ENCODE measurements at places on chromosomes 12 and 14.

DNA sequence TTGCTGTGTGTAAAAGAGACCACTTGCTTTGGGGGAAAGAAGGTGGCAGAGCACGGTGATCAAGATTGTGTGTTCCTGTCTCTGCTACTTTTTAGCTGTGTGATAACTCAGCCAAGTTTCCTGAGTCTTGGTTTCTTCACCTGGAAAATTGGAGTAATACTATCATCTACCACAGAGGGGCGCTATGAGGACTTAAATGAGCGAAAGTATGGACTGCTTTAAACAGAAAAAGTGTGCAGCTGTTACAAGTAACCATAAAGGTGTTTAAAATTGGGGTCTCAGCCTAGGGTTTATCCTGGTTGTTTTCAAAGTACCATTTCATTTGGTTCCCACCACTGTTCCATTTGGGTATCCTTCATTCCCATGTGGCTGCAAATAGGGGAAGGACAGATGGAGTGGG, 65.9 kb upstream of the WSCD2 start:
- DNase-seq = no peak

GRCh38 chr14:53149668-53150316, 3.3 kb downstream of the DDHD1 start:
- no peak for DNase-seq

DNA sequence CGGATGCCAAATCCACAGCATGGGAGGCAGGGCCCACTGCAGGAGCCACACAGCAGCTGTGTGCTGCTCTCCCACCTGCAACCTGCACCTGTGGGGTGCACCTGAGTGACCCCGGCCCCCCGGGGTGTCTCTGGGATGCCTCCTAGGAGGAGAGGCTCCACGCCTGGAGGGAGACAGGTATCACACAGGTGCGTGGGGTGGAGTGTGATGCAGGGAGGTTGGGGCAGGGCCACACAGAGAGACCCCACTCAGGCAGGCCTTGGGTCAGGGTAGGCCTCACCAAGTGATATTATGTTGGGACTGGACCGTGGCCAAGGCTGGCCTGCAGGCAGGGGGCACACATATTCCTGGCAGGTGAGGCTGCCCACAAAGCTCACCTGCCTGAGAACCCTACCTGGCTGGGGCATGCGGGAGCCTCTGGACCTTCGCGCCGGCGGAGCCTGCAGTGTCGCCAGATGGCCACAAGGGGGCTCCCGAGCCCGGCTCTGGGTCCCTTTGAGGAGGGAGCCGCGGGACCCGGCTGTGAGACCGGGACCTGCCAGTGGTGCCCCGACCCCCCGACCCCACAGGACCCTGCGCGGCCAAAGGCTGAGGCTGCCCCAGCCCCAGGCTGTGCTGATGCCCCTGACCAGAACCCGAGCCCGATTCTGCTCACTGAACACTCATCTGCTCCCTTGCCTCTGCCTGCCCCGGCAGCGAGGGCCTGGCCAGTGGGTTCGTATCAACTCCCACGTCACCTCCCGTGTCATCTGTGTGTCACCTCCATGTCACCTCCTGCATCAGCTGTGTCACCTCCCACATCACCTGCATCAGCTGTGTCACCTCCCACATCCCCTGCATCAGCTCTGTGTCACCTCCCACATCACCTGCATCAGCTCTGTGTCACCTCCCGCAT, 11.4 kb downstream of the TMEM121 start:
- peak; percentile 52 for DNase-seq

GRCh38 chr14:88243946-88244345, 79.1 kb downstream of the KCNK10 start:
- no peak for DNase-seq

DNA sequence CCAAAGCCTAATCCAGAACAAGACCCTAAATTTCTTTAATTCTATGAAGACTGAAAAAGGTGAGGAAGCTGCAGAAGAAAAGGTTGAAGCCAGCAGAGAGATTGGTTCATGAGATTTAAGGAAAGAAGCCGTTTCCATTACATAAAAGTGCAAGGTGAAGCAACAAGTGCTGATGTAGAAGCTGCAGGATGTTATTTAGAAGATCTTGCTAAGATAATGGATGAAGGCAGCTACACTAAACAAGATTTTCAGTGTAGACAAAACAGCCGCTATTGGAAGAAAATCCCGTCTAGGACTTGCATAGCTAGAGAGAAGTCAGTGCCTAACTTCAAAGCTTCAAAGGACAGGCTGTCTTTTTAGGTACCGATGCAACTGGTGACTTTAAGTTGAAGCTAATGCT, 65.4 kb upstream of the AMIGO2 start:
- no peak for DNase-seq

- DNase-seq = no peak
These were observed 2.1 kb downstream of the PLXNC1 start for GRCh38 chr12:94150240-94151121.

- DNase-seq = peak; percentile 67
These were observed 48.7 kb downstream of the SCARB1 start for GRCh38 chr12:124814741-124815613.

- DNase-seq = no peak
These were observed 337.7 kb downstream of the IPO8 start for GRCh38 chr12:30357766-30358490.

DNA sequence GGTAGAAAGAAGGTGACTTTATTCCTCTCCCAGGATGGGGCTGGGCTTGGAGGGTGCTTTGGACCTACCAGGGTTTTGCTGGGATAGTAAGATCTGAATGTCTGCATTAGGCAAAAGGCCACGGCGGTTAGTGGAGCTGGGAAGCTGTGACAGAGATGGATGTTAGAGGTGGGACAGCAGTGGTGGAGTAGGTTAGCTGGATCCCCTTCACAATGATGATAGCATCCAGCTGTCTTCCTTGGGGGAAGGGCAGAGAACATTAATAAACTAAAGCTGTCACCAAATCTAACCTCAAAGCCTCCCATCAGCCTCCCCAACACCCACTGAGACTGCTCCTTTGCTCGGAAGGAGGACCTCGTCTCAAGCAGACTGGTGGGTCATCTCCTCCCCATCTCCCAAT, 104.8 kb downstream of the GPATCH2L start:
- no peak for DNase-seq

DNA sequence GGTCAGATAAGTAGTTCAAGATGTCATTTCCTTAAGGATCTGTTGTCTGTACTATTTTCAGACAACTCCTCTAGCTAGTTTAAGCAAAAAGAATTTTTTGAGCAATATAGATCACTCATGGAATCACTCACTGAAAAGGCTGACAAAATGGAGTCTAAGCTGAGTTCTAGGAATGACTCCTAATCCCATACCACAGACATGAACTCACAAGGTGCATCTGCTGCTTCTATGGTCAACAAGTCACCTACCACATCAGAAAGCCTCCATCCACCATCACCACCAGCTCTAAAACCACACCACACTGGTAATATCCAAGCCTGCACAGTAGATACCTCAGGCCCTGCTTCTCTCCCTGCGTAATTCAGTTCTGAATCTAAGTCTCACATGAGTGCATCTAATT, 33.0 kb downstream of the PWP1 start:
- no peak for DNase-seq
